GM13976 (cell line): ENCODE measurements at places on chromosomes 16 and 17.

DNA sequence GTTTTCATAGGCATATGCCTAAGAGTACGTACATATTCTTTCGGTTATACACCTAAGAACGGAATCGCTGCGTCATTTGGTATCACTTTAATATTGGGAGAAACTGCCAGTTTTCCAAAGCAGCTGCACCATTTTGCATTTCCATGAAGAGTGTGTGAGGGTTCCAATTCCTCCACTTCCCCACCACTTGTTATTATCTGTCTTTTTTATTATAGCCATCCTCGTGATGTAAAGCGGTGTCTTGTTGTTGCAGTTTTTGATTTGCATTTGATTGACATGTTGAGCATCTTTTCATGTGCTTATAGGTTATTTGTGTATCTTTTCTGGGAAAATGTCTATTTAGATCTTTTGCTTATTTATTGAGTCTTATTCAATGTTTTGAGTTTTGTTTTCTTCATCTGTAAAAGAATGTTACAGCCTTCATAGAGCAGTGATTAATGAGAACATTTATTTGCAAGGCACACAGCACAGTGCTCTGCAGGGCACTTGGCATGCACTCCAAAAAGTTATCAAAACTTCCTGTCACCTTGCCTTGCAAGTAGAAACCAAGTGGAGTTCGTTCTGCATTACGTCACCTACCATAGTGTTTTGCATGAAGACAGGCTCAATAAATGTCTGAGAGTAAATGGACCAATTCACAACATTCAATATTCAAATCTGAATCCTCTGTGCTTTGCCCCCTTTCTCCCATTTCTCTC lies 26.6 kb upstream of the ST6GALNAC1 start:
- DNase-seq, result peak; percentile 4

DNA sequence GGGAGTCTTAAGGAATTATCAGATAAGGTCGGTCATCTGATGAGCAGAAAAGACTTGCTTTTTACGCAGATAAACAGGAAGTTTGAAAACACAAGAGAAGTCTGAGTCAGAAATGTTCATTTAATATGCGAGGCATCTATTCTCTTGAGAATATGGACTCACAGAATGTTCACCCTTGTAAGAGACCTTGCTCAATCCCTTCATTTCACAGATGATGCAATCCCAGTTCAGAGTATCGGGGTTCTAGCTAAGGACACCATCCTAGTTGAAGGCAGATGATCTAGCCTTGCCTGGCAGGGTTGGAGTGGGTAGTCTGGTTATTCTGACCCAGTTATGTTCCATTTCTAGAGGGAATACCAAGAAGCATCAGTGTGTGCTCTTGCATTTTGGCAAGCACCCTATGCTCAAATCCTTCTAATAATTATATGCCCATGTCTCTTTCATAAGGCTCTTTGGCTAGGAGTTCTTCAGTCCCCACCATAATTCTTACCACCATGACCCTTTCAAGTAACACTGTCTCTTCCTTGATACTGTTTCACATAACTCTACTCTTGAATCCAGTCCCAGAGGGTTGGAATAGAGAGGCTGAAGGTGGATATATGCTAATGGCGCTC lies 42.5 kb downstream of the YPEL2 start:
- DNase-seq, result no peak

DNA sequence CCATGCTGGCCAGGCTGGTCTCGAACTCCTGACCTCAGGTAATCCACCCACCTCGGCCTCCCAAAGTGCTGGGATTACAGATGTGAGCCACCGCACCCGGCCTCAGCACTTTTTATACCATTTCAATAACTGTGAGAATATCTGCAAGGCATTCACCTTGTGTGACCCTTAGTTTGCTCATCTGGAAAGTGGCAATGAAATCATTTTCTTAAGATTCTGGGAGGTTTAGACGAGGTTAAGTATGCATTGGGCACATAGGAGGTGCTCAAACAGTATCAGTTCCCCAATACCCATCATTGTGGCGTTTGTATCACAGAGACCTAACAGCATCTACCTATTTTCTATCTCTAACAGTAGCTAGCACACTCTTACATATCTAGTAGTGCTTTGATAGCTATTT lies 481.9 kb upstream of the ERCC4 start:
- peak; percentile 26 for DNase-seq

DNA sequence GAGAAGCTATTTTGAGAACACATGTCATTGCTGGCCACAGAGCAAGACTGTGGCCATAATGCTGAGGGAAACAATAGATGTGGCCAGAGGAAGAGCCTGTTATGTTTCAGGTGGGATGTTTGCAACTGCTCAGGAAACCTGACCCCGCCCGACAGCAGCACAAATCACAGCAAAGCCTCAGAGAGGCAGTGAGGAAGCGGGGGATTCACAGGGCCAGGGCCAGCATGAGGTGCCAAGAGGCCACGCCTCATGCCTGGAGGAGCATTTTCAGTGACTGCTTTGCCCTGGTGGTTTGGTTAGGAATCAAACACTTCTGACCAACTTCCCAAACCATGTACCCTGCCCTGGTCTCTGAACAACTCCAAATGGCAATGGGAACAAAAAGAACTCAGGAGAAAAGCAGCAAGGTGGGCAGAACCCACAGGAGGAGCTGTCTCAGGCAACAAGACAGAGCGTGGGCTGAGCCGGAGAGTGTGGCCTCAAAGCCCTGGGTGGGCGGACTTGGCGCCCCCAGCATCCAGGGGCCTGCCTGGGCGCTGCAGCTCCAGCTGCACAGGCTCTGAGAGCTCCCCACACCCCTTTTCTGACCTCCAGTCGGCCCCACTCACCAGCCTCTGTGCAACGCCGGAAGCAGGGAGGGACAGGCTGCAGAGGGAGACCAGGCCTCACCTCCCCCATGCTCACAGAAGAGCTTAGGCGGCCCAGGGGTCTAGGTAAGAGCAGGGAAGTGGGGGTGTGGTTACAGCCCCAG lies 20.6 kb downstream of the HIC1 start:
- DNase-seq, result peak; percentile 73

- no peak for DNase-seq
Observed at GRCh38 chr17:64492481-64493109, 4.3 kb downstream of the POLG2 start.

DNA sequence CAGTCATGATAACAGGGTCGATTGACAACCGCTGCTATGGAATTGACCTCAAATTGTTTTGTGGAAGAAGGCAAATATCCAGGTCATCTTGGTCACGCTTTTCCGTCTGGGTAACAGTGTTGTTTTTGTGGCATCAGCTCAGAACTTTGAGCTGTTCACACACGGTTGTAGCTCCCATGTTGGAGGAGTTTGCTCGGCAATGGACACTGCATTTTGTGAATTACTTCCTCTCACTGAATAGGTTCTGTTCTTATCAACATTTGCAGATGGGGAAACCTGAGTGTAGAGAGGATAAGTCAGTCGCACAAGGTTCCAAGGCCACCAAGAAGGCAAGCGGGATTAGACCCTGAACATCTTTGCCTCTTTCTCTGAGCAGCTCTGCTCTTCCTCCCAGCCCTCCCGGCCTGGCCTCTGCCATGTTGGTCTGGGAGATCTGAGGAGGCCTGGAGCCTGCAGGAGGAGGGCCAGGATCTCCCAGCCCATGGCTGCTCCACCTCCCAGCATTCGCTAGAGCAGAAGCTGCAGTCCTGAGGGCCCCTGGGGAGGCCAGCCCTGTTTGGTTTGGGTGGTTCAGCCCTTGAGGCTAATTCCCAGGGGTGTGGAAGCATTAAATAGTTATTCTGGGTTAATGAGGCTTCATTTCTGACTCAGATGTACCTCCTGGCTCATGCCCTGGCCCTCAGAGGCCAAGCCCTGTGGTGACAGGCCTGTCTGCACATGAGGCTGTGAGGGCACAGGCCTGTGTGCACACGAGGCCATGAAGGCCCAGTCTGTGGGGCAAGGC lies 154.1 kb upstream of the PLCG2 start:
- DNase-seq, result no peak

GRCh38 chr17:76480632-76481031 lies 13.2 kb downstream of the AANAT start:
- DNase-seq, result peak; percentile 60

DNA sequence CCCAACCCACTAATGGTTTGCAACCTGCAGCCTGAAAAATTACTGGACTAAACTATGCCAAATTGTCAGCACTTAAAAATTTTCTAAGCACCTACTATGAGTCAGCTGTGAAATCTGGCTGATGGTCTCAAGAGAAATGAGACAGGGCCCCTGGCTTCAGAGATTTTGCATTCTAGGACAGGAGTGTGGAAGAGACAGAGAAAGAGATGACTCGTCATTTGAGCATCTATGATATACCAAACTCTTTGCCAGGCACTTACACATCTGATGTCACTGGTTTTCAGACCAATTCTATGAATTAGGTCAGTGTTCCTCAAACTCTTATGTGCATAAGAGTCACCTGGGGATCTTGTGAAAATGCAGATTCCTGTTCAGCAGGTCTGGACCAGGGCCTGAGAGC lies 44.4 kb downstream of the CLEC19A start:
- no peak for DNase-seq

- no peak for DNase-seq
Observed at GRCh38 chr16:54236773-54237172, 49.8 kb downstream of the IRX3 start.

- DNase-seq, result no peak
Observed at GRCh38 chr16:10839279-10839666, 20.7 kb upstream of the TVP23A start.

DNA sequence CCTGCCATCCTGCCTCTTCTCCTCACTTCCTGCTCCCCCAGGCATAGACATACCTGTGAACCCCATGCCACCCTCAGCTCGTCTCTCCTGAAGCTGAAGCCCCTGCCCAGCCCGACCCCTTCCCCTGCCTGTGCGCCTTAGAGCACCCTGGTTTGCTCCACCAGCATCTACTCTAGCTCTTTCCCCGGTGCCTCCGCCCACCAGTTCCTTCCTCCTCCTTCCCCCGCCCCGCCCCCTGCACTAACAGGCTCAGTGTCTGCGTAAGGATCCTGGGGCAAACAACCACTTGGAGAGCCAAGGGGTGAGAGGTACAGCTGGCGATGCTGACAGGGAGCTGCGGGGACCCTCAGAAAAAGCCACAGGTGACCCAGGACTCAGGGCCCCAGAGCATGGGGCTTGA lies 1.9 kb downstream of the GPR142 start:
- DNase-seq, result peak; percentile 75

- no peak for DNase-seq
Observed at GRCh38 chr16:15567823-15568222, 75.1 kb downstream of the MARF1 start.

DNA sequence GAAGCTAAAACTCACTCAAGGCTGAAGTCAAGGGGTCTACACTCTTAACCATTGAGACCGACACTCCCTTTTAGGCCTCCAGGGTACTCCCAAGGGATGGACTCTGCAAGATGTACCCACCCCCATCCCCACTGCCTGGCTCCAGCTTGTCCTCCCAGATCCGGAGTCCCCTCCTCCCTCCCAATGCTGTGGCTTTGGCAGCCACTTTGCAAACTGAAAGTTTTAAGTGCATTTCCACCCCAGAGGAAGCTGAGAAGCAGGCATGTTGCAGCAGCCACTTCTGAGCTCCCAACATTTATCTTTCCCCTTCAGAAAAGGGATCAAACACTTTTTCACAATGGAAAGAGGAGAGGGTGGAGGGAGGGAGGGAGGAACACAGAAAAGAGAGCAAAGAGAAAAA lies 115.2 kb downstream of the COPRS start:
- DNase-seq, result no peak

GRCh38 chr17:15291674-15292361 lies 26.7 kb upstream of the PMP22 start:
- no peak for DNase-seq

- no peak for DNase-seq
Observed at GRCh38 chr16:70743791-70744190, 57.2 kb downstream of the VAC14 start.

DNA sequence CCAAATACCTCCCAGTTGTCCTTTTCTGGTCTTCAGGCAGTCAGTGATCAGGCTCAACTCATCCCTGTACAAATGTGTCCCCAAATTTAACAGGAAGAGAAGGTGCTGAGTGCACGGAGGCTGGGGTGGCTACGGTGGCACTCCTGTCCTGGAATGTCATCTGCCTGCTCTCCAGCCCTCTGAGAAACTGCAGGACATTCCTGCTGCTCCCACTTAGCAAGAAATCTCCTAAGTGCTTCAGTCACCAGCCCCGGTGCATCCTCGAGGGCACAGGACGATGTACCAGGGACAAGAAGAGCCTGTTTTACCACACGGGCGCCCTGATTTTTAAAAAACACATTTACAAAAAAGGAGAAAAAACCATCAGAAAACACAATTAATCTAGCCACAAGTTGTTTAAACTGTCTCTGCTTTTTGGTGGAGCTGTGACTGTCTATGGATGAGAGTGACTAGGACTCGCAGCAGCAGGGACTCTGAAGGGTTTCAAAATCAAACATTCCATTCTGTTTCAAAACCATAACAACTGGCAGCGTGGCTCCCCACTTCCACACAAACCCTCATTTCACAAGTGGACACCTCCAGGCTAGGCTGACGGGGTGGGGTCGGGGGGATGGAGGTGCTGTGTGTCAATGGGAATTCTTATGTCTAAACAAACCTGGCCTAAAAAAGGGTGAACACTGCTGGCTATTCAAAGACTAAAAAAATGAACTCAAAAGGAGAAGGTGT lies 65.3 kb upstream of the CNEP1R1 start:
- no peak for DNase-seq

- DNase-seq, result no peak
Observed at GRCh38 chr16:75247249-75247648, 4.2 kb downstream of the BCAR1 start.

DNA sequence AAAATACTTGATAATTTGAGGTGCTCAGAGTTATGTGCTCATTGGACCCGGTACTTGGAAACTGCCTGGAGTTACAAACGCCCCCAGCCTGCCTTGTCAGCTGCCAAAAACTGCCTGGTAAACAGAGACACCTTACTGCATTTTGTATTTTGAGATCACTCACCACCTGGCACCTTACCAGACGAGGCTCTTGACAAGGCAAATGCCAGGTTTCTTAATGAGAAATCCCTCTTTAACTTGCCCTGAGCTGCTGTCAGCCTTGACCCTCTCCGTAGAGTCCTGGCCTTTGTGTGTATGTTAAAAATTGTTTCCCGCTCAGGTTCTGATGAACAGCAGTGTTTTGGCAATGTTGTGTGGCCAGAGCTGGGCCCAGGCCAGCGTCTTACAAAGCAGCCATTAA lies 28.8 kb downstream of the SYT17 start:
- DNase-seq, result no peak
